ENCODE measurements at places on chromosomes 7 and 10.

DNA sequence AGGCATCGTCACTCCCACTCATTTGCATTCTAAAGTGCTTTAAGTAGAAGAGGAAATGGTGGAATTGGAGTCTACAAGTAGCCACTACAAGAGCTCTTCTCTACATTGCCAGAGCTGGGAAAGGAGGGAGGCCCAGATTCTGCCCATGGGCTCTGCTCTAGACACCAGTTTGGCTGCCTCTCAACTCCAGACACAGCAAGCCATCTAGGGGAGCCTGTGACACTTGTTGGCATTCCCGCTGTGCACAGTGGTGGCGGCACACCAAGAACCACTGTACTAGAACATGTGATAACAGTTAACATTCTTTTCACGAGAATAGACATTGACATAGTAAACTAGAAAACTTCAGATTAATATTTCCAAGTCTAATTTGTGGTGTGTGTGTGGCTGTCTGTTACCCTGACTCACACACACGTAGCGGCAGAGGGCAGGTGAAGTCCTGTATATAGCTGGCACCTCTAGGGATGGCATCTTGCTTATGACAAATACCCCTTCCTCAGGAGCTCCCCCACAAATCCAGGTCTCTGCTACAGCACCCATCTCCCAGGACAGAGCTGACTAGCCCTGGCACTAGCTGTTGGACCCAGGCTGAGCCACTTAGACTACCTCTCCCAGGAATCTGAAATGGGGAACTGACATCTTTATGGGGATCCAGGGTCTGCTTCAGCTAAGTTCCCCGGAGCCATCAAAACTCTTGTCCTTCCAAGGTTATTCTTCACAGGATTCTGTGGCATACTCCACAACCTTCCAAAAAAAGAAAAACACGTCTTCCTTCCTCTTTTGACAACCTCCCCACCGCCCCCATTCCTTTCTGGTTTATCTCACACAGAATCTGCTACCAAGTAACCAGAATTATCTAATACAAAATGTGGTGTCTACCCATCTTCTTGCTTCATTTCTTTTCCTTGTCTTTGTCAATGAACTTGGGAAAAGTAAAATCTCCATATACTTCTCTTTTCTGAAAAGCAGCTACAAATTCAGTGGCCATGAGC is 54.7 kb upstream of the MRLN start:
- no peak for DNase-seq

GRCh38 chr7:13615679-13616078 is 373.8 kb downstream of the ETV1 start:
- no peak for DNase-seq

DNA sequence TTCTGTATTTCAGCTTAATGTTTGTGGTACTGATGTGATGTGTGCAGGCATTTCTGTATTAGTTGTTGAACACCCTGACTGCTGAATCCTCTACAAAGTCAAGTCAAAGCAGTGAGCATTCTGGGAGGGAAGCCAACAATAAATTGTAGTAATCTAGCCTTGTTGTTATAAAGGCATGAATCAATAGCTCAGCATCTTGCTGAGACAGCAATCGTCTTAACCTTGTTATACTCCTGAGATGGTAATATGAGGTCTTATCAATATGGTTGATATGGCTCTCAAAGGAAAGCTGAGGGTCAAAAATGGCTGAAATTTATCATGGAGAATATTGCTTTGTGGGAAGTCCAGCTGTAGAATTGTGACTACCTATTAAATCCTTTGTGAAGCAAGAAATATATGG is 299.4 kb downstream of the DNAJB9 start:
- DNase-seq: no peak

DNA sequence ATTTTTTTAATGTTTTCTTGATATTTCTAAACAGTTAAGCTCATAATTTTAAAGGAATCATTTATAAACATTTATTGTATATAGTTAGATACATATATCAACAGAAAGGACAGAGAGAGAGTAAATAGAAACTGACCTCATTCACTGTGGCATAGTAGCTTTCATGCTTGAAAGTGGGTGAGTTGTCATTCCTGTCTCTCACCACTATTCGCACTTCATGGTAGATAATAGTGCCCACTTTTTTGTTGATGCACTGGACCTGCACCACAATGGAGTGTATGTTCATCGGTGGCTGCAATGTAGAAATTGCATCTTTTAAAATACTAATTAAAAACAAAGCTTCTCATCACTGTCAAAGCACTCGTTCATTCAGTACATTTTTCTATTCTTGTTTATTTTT is 432.0 kb downstream of the PCDH15 start:
- DNase-seq: no peak

DNA sequence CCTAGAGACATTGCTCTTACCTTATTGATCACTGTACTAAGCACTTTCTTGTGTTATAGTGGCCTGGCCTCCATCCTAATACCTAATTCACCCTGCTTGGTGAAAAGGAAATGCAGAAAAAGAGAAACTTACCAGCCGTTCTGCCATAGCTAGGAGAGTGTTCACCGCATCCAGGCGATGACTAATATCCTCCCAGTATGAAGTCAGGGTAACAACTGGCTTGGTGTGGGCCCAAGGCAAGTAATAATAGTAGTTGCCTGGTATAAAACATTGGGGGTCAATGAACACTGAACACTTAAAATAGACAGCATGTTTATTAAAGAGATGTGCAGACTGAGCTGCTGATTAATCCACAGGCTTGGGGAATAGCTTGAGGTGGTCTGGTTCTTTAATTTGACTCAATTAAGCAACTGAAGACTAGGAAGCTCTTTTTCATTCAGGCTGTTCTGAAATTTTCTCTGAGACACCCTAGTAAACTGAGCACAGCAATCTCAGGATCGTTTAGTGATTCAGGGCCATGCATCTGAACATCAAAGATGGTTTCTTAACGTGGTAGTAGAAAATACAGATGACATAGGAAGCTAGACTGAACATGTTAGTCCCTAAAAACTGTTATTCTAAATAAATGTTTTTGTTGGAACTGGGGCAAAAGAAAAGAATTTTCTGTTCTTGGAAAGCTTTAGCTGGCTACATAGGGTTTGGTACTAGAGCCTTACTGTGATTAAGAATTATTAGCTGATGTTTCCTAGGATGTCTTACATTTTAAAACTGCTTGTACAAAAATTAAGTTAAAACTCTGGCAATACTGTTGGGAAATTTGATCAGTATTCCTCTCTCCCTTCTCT is 102.2 kb downstream of the MYOF start:
- no peak for DNase-seq

- DNase-seq: no peak
Measured at GRCh38 chr7:2032876-2033407, 199.8 kb downstream of the MAD1L1 start.

- DNase-seq: no peak
Measured at GRCh38 chr10:113261161-113261560, 291.7 kb upstream of the HABP2 start.

DNA sequence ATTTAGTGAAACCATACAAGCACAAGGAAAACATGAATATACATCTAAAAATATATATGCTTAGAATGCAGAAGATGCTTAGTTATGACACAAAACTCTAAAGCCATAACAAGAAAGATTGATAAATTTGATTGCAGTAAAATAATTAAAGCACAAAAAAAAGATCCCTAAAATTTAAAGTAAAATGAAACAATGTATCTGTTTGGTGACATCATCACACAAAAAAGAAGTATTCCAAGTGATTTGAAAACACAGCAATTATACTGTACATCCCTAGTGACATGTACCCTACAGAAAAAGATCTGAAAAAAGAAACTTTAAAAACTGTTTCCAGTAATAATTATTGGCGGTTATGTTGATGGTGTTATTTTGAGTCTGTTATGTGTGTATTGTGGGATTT is 37.7 kb downstream of the PHYHIPL start:
- DNase-seq: no peak

DNA sequence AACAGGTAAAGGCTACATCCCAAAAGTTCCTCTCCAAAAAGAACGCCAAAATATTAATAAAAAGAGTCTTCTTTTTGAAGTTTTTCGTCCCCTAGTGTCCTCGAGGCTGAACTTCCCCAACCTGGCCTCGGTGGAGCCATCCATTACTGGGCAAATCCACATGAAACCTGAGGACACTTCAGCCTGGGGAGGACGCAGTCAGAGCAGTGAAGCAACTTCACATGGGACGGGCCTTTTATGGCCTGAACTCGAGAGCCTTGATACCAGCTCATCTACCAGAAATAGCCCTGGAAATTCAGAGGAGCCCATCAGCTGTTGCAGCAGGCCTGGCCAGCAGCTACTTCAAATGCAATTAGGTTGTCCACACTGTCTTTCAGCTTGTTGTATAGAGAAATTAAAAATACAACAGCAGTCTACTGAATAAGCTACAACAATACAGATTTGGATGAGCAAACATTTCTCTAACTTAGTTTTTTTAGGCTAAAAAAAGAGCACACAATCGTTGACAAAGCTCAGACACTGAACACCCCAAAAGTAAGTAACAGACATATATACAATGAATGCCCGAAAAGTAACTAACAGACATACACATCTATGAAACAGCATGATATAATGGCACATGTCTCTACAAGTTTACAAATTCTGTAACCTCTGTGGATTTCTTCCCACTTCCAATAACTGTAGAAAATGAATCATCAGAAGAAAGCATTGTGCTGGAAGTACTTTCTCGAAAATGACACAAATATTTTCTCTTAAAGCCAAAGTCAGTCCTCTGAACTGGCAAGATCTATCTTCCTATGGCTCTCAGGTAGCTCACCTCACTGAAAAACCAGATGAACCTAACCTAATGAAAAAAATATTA is at the start of gene SVIL:
TSS of gene SVIL (minus strand) at position 208 of the 862 bp plus-strand sequence. CDS start 79,913 bp downstream, outside the sequence.
- DNase-seq: no peak

- DNase-seq: no peak
Measured at GRCh38 chr7:5695727-5696345, 85.6 kb downstream of the RNF216 start.

DNA sequence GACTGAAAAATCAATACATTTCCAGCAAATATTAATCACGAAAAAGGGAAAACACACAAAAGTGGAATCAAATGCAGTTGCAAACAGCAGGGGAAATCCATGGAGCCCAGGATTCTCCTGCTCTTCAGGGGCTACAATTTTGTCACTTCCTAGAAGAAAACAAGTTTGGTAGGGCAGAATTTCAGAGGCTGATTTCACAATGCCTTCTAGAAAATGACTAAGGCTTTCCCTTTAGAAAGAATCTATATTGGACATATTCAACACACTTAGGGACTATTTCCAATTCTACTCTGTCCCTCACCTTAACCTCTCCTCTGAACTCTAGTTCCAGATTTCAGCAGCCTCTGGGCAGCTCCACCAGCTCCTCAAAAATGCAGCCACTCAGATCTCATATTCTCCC is 111.3 kb downstream of the HECTD2 start:
- DNase-seq: no peak

DNA sequence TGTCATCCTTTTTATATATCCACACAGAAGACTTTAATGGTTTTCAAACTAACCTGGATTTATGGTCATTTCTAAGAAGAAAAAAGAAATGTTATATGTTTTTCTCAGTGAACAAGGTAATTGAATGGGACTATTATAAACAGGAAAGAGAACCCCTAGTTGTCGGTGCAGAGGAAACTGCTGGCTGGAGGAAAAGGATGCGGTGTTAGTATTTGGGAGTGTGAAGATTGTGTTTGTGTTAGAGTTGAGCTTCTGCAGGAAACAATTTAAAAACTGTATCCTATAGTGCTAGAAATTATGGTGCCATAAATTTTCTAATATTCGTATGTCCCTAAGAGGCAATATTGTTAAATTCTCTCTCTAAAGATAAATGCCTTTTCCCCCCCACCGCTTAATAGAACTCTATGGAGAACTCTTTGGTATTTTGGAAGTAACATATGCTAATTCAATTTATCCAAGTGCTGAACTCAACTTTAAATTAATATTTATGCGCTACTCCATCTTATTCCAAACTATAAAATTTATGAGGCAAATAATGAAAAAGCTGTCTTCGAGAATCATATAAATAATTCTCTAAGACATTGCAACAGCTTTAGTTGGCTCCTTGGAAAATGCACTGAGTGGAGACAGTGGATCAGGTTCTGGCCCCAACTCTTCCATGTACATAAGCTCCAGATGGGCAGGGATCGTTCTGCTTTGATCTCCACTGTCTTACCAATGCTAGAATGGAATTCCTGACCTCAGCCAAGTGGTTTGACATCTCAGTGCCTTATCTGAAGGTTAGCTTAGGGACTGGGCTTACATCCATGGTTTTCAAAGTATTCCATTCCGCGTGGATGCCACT is 5.6 kb downstream of the BZW2 start:
- no peak for DNase-seq

DNA sequence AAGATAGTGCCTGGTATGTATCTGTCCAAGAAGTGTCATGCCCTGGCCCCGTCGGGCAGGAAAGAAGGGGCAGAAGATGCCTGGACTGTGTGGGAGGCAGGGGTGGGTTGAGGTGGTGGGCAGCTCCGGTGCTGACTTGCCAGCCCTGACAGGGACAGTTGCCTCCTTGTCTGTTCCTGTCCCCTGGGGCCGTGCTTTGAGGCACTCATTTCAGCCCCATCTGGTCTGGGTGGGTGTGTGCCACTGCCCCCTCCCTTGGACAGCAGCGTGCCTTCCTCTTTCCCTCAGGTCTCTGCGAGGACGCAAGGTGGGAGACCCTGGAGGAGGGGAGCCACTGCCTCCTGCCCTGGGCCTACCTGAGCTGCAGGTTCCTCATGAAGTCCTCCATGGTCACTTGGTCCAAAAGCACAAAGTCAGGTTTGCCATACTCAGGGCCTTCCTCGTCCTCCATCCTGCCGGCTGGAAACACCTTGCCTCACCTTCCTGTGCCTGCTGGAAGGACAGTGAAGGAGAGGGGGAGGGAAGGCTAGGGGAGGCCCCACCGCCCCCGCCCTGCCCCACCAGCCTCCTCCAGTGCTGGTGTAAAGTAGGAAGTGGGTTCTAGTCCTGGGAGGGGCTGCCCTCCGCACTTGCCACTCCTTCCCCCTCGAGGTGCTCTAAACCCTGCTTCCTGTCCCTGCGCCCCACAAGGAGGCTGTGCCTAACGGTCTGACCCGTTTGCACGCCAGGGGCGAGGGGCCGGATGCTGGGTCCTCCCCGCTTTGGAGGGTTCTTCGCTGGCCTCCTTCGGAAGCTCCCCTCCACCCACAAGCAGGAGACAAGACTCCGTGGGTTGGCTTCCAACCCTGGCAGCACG is at the start of gene MYO1G:
TSS of gene MYO1G (minus strand) at position 505 of the 856 bp plus-strand sequence. CDS start at position 451, 54 bp downstream.
- no peak for DNase-seq

- DNase-seq: no peak
Measured at GRCh38 chr10:12605580-12606405, 256.4 kb downstream of the CAMK1D start.

DNA sequence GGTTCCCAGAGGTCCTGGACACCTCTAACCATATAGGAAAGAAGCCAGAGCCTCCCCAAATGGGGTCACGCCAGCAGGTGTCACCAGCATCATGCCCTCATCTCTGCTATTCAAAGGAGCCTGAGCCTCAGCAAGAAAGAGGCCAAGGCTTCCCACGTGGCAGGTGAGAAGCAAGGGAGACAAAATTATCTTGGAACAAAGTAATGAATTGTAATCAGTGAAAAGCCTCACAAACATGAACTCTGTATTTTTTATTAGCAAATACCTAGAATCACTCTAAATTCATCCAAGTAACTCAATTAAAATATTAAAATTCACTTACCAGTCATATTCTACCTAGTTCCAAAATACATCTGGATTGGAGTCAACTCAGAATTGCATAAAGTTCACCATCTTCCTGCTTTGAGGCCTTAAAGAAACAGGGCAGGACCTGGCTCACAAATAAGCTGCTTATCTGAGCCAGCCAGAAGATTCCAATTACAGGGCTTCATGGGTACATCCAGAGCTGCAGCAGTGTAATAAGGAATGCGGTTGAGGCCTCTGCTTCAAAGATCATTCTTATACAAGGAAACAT is 68.7 kb downstream of the SGMS1 start:
- no peak for DNase-seq
